Activated CD4-positive, alpha-beta T cell treated with anti-CD3 and anti-CD28 coated beads, Interleukin-2, amount 50 U/mL, for 4 hours (primary cell): ENCODE measurements at places on chromosomes 4 and X.

GRCh38 chr4:185512516-185512915 lies 22.8 kb downstream of the PDLIM3 start:
- no peak for DNase-seq

- no peak for DNase-seq
Measured at GRCh38 chr4:21205821-21206531, 505.7 kb downstream of the PACRGL start.

DNA sequence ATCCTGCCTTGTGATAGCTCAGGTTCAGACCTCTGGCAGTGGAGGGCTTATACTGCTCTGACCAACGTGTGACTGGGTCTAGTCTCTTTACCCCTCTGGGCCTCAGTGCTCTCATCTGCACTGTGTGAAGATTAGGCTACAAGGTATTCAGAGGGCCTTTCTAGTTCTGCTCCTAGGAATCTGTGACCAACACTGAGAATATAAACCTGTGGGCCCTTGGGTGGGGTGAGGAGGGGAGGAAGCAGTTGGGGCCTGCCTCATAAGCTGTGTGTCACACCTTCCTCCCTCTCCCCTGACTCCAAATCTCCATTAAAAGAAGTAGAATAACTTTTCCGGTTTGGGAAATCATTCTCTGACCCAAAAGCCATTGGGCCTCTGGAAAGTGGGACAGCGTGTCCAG lies 66.3 kb upstream of the MSN start:
- DNase-seq = no peak

- no peak for DNase-seq
Measured at GRCh38 chr4:100117750-100118149, 72.5 kb downstream of the DDIT4L start.

DNA sequence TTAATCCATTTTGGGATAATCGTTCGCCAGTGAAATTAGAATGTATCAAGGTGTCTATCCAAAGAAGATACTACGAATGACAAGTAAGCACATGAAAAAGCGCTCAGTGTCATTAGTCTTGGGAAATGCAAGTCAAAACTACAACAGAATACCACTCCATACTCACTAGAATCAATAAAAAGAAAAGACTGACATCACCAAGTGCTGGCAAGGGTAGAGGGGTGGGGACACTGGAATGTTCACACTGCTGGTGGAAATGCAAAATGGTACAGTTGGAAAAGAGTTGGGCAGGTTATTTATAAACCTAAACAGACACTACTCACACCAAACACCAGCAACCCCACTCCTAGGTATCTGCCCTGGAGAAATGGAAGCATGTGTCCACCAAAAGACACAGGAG lies 11.2 kb downstream of the WDR1 start:
- DNase-seq = no peak

- no peak for DNase-seq
Measured at GRCh38 chrX:81348388-81348787, 146.5 kb downstream of the SH3BGRL start.

GRCh38 chr4:106334741-106335470 lies 18.6 kb downstream of the AIMP1 start:
- DNase-seq = no peak

DNA sequence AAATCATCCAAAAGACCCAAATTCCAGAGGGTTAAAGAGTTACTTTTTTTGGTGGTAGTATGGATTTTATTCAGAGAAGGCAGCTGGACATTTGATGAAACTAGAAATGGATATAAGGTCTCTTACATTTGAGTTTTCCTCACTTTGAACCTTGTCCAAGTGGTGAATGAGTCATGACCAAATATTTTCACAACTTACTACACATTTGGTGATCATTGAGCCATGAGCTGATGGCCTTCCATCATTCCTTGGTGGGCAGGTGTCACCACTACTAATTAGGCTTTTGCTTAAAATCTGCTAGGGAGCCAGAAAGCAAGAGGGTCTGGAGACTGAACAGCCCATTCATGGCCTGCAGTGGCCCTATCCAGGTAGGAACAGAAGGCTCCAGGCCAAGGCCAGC lies 620.2 kb upstream of the INTU start:
- no peak for DNase-seq
